Adipose tissue (tissue), 3 donors: ENCODE measurements at places on chromosomes 16 and 17. TPM values are rescaled to one million over a fixed set of nuclear protein-coding genes. Genes with fewer than 3 reads are reported as not detected.

The SEC14L5 gene
- 0.27 TPM for polyA plus RNA-seq

The TLCD3B gene
- not detected for polyA plus RNA-seq

The NTN1 gene
- 2.0 TPM for polyA plus RNA-seq

The EVPLL gene
- not detected for polyA plus RNA-seq

The RUSF1 gene
- 34.0 TPM for polyA plus RNA-seq

The HOXB3 gene
- polyA plus RNA-seq = 10.2 TPM

The IRX6 gene
- polyA plus RNA-seq = 2.7 TPM

The TBC1D3H gene
- polyA plus RNA-seq = not detected

The ZNF423 gene
- 1.9 TPM for polyA plus RNA-seq

The UNC13D gene
- polyA plus RNA-seq = 6.3 TPM

The P2RX1 gene
- 18.9 TPM for polyA plus RNA-seq

The CLEC18A gene
- polyA plus RNA-seq = 0.67 TPM

The EFCAB3 gene
- polyA plus RNA-seq = not detected

The C16orf96 gene
- 0.21 TPM for polyA plus RNA-seq

The CA5A gene
- not detected for polyA plus RNA-seq

The FNDC8 gene
- 0.09 TPM for polyA plus RNA-seq

The UMOD gene
- polyA plus RNA-seq = not detected

The SLC38A8 gene
- polyA plus RNA-seq = not detected
